ENCODE measurements at places on chromosomes 3 and 15.

- no peak for DNase-seq
These were observed 214.3 kb upstream of the FEZF2 start for GRCh38 chr3:62587579-62588031.

GRCh38 chr3:38549957-38550840 is 54.1 kb downstream of the EXOG start:
- no peak for DNase-seq

DNA sequence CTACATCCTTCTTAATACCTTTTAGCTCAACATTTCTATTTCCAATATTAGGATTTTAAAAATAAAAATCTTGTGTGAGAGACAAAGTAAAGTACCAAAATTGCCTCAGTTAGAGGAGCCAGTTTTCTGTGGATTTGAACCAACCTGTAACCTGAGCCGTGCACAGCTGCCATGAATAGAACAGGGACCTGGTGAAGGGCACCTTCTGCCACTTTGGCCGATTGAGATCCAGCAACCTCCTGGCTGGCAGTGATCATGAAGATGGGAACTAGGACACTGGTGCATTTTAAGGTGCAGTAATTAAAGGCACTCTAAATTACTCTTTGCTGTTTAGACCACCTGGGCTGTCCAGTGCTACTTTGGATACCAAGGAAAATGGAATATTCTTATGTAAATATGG is 34.3 kb upstream of the TRAK1 start:
- no peak for DNase-seq

GRCh38 chr3:16886303-16886683 is 1.5 kb downstream of the PLCL2 start:
- no peak for DNase-seq

- DNase-seq: no peak
These were observed 2.5 kb upstream of the PLD1 start for GRCh38 chr3:171812811-171813210.

- DNase-seq: peak; percentile 94
These were observed 30.9 kb downstream of the MGLL start for GRCh38 chr3:127791221-127791913.

GRCh38 chr3:195105389-195105788 is 165.6 kb downstream of the XXYLT1 start:
- no peak for DNase-seq

DNA sequence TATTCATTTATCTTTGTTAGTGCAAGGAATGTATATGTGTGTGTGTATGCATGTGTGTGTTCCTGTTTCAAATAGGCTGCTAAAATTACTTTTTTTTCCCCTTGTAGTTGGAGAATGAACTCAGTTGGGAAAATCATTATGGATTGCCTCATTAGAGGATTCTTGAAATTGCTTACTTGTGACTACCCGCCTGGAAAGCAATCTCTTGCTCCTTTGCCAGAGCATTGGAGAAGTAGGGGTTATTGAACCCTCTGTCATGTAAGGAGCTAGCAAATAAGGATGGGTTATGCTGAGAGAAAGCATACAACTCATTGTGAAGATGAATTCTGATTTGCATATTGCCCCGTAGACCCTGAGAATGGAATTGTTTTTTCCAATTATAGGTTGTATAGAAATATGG is 474.5 kb downstream of the CADM2 start:
- no peak for DNase-seq

Data from DMS79 (cell line).